ENCODE measurements at places on chromosomes 3 and 15. TPM values are rescaled to one million over a fixed set of nuclear protein-coding genes. Genes with fewer than 3 reads are reported as not detected.

- no peaks in the 10 kb centered on the region for H3K27me3 ChIP-seq
- no peak overlapping the region for H3K4me3 ChIP-seq
- H3K27ac ChIP-seq, result no peak overlapping the region
These were observed 169.5 kb downstream of the ATP10A start for GRCh38 chr15:25693321-25694238.

Gene ZKSCAN7
- 3.5 TPM for total RNA-seq

Gene GDPGP1
- total RNA-seq, result 9.7 TPM

Gene CACNA2D2
- total RNA-seq, result 213 TPM

Gene FRMD5
- 0.15 TPM for total RNA-seq

DNA sequence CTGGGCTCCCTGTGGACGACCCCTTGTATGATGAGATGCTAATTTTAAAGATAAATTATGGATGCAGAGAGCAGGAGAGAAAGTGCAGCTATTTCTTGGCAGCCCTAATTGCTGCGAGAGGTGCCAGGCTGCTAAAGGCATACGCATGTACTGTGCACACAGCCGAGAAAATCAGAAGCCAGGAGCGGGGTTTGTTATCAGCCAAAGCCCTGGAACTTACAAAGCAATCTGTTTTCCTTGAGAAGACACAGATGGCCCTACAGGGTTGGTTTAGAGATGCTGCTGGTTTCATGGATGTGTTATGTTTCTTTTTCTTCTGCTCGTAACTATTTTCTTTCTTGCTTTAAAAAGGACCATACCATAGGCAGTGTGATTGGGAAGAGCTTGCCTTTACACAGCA is 11.7 kb upstream of the CCK start:
- DNase-seq, result no peak
- H3K4me3 ChIP-seq, result no peak overlapping the region
- H3K36me3 ChIP-seq, result no peaks in the 10 kb centered on the region
- H3K4me1 ChIP-seq, result no peaks in the 10 kb centered on the region
- no peak overlapping the region for H3K27ac ChIP-seq

Gene ANKRD34C
- total RNA-seq, result not detected

DNA sequence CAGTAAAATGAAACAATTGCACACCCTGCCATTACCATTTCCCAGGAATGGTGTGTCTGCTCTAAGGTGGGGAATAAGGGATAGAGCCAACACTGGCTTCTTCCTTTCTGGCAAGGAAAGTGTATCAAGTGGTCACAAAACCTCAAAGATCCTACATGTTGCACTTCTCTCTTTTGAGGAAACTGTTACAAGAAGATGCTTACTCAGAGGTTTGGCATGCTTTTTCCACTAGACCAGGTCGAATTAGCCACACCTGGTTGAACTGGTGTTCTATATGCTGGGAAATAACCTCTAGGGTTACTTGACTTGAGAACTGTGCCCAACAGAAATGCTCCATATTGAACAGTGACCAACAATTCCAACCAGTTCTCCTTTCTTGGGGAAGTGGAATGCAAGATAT is 102.9 kb downstream of the LRRN1 start:
- no peak for DNase-seq
- no peak overlapping the region for H3K27ac ChIP-seq
- H3K4me1 ChIP-seq, result no peaks in the 10 kb centered on the region
- no peaks in the 10 kb centered on the region for H3K36me3 ChIP-seq
